Uterus (tissue), 4 donors: ENCODE measurements at places on chromosomes 13 and 19.

GRCh38 chr13:109840201-109840892, 54.0 kb upstream of the IRS2 start:
- no peak for DNase-seq

GRCh38 chr19:15014579-15014978, 34.7 kb upstream of the CASP14 start:
- DNase-seq: no peak

DNA sequence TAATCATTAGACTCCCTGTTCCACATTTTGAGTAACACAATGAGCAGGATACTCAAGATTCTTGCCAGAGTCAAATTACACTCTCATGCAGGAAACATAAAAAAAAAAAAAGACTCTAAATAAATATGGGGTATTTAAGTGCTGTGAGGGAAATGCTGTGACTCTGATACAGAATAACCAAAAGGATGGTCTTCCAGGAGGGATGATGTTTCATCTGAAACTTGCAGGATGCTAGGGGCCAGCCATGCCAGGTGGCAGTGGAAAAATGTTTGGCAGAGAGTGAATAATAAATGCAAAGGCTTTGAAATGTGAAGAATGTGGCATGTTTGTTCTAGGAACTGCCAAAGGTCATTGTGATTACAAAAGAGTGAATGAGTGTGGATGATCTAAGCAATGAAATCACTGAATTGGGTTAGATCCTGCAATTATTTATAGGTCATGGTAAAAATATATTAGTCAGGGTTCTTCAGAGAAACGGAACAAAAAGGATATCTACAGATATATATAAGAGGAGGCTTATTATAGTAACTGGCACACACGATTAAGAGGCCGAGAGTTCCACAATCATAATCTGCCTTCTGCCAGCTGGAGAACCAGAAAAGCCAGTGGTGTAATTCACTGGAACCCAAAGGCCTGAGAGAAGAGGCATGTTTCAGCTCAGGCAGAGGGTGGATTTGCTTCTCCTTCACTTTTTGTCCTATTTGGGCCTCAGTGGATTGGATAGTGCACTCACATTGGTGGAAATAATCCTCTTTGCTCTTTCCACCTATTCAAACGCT, 1832.8 kb upstream of the MIR17HG start:
- DNase-seq: no peak

DNA sequence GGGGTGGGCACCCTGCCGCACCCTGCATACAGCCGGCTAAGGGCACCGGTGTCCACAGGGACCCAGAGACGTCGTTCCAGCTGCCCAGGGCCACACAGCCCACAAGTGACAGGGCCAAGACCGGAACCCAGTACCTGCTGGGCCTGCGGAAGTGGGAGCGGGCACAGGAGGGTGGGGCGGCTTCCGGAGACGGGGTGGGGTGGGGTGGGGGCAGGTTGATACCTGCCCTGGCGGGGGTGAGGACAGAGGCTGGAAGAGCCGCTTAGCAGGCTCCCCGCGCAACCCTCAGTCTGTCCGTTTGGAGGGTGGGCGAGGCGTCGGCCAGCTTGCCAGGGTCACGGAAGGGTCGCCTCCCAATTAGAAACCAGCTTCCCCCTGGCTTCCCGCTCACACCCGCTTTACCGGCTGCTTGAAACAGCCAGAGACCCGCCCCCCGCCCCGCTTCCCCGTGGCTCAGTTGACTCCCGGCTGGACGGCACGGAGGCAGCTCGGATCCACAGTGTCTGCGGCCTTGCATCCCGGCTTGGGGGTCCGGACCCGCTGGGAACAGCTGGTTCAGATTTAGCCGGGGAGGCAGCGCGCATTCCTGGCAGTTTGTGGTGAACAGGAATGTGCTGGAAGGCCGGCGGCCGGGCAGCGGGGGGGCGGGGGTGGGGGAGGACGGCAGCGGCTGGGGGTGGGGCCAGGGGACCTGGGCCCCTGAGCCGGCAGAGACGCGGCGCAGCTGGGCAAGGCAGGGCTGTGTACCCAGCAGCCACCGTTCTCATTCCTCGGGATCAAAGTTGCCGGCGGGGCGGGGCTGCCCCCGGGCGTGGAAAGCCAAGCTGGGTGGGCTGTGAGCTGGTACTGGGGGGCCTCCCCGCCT, 1.9 kb downstream of the CNN2 start:
- DNase-seq: peak; percentile 75

DNA sequence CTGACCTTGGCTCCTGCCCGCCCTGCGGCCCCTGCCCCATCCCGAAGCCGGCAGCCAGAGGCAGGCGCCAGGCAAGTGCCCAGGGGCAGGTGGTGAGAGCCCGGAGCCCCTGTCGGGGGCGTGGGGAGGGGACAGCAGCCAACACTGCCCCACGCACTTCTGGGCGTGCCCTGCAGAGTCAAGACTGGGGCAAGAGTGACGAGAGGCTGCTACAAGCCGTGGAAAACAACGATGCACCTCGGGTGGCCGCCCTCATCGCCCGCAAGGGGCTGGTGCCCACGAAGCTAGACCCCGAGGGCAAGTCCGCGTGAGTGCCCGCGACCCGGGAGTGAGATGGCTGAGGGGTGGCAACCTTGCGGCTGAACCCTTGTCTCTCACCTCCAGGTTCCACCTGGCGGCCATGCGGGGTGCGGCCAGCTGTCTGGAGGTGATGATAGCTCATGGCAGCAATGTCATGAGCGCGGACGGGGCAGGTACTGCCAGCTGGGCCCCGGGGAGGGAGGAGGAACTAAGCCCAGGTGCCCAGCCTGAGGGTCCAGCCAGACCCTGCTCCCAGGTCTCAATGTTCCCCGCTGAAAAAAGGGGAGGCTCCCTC, 17.3 kb downstream of the ANKRD24 start:
- DNase-seq: no peak

- no peak for DNase-seq
Observed at GRCh38 chr19:58010507-58010906, 7.9 kb upstream of the ZNF606 start.

DNA sequence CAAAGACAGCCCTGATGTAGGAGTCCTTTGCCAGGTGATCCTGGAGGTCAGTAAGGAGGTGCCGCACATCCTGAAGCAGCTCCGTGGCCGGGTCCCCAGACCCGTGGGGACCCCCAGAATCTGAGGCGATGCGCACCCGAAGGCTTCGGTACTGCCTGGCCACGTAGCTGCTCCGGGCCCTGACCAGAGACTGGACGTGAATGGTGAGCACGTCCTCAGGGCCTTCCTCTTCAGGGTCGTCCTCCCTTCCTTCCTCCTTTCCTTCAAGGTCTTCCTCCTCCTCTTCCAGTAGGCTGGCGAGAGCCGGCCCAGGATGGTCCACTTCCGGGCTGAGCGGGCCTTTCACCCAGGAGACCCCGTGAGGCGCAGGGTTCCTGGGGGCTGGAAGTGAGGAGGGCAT, 7.5 kb downstream of the RINL start:
- DNase-seq: no peak

- peak; percentile 71 for DNase-seq
Observed at GRCh38 chr19:53868091-53868891, 608 bp downstream of the MYADM start.

- DNase-seq: no peak
Observed at GRCh38 chr13:43688227-43688907, 98.4 kb downstream of the ENOX1 start.

- DNase-seq: no peak
Observed at GRCh38 chr13:35733827-35734226, 257.3 kb upstream of the MAB21L1 start.

- no peak for DNase-seq
Observed at GRCh38 chr13:108525827-108526226, 103.6 kb upstream of the MYO16 start.

GRCh38 chr13:114310956-114311355, 3.3 kb upstream of the CHAMP1 start:
- DNase-seq: no peak

DNA sequence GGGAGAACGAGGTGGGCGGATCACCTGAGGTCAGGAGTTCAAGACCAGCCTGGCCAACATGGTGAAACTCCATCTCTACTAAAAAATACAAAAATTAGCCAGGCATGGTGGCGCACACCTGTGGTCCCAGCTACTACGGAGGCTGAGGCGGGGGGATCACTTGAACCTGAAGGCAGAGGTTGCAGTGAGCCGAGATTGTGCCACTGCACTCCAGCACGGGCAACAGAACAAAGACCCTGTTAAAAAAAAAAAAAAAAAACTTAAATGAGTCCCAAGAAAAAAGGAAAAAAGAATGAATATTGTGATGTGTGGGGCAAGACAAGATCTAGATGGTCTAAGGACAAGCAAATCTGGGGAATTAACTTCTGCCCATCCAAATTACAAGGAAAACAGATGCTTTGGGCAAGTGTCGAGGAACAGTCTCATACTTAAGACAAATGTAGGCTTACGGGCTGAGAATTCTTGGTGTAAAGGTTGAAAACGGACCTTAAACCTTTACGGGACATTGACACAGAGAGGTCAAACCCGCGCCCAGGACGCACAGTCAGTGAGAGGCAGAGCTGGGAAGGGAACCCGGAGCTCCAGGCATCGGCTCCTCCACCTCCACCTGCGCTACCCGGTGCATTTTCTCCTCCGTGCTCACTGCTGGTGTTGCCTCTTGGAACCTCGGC, 656 bp upstream of the ZNF324 start:
- no peak for DNase-seq

- no peak for DNase-seq
Observed at GRCh38 chr13:26540334-26540733, 17.1 kb upstream of the WASF3 start.

- DNase-seq: no peak
Observed at GRCh38 chr19:46402725-46403124, 10.6 kb downstream of the CCDC8 start.

DNA sequence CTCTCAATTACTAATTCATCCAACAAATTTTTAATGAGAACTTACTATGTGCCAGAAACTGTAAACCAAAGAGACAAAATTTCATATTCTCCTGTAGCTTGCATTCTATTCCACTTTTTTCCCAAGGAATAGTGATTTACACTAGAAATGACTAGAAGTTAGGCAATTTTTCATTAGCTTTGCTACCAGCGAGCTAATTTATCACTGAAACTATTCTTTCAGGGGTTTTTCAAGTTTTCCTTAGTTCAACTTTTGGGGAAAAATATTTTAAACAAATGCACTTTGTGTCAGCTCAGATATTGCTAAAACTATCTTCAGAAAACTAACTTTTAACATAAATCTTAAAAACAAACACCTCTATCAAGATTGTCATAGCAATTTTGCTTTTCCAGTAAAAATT, 5.4 kb downstream of the TNFRSF19 start:
- no peak for DNase-seq

DNA sequence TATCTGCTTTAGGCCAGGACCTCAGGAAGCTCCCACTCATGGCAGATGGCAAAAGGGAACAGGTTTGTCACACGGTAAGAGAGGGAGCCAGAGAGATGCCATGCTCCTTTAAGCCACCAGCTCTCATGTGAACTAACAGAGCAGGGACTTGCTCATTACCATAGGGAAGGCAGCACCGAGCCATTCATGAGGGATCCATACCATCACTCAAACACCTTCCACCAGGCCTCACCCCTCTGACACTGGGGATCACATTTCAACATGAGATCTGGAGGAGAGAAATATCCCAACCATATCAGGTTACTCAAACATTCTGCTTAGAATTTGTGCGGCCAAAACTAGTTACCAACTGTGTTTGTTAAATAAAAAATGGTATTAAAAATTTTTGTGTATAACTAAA, 427.0 kb downstream of the UQCRFS1 start:
- DNase-seq: no peak

DNA sequence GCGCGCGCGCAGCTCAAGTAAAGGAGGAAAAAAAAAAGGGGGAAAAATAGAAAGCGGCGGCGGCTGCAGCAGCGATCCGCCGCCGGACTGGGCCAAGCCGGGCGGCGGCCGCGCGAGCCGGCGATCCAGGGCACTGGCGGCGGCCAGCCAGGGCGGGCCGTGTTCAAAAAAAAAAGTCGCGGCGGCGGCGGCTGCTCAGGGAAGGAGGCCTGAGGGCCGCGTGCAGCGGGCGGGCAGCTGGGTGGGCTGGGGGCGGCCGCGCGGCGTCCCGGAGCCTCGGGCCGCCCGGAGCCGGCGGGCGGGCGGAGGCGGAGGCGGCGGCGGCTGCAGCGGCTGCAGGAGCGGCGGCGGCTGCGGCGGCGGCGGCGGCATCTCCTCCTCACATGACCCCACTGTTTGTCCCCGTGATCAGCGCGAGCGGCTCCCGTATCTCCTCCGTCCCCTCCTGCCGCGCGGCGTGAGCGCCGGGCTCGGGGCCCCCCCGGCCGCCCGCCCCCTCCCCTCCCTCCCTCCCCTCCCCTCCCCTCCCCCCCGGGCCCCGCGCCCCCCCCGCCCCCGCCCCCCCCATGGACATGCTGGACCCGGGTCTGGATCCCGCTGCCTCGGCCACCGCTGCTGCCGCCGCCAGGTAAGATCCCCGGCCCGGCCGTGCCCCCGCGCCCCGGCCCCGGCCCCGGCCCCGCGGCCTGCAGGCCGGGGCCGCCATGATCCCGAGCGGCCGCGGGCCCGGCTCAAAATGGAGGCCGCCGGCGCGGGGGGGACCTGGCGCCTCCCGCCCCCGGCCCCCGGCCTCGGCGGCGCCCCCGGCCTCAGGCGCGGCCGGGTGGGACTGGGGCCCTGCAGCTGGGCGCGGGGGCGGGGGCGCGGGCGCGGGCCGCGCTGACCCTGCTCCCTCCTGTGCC, at the start of gene USF2:
TSS of gene USF2 (plus strand) at position 427 of the 902 bp plus-strand sequence. CDS start at position 567, 140 bp downstream.
- DNase-seq: peak; percentile 69

GRCh38 chr13:100522618-100523309, 65.8 kb downstream of the GGACT start:
- no peak for DNase-seq

- DNase-seq: no peak
Observed at GRCh38 chr19:2315818-2316353, 7.9 kb upstream of the LINGO3 start.

- peak; percentile 6 for DNase-seq
Observed at GRCh38 chr19:401866-402511, 7.0 kb downstream of the C2CD4C start.

- DNase-seq: no peak
Observed at GRCh38 chr13:42707048-42707447, 74.3 kb upstream of the FAM216B start.

DNA sequence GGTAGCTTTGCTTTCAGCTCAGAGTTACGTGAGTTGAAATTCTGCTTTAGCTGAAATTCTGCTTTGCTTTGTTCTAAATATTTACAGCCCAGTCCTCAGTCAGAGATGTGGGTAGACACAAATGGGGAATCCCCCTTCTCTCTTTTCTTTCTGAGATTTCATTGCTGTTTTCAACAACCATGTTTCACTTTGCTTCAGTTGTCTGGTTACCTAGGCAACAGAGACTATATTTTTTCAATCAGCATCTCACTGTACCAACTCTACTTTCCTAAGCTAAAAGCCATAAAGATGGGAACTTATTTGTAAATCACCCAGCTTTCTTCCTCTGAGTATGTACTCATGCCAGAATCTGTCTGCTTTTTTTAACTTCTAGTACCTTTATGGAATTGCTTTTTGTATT, 509.0 kb downstream of the OLFM4 start:
- no peak for DNase-seq
